ENCODE measurements at places on chromosomes 13 and 19.

DNA sequence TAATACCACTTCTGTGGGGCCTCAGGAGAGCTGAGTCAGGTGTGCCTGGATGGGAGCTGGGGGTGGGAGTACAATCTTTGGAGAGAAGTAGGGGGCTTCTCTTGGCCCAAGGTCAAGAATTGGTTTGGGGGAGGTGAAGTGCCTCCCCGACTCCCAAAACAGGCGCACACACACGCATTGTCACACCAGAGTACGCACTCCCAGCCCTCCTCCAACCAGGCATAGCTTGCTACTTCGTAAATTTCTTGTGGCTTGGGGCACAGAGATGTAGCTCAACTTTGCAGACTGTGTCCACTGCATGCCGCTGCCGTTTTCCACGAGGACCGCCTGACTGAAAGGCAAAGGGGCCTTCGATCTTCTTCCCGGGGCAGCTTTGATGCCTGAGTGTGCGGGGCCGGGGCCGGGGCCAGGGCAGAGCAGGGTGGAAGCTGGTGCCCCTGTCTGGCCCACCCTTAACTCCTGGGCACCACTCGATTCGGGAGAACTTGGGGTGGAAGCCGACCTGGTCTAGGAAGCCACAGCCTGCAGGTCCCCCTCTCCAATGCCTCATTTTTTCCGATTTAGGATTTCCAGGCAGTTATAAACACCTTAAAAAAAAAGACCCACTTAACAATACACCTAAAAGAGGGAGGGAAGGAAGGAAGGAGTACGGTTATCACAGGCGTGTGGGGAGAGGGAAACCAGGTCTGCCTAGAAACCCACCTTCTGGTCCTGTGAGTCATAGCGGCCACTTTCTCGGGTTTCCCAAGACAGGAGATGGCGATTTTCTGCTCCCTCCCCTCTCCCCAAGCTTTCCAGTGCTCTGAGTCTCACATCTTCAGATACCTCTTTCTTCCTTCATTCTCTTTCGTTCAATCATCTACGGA, 5.8 kb upstream of the TSHZ3 start:
- DNase-seq: no peak

DNA sequence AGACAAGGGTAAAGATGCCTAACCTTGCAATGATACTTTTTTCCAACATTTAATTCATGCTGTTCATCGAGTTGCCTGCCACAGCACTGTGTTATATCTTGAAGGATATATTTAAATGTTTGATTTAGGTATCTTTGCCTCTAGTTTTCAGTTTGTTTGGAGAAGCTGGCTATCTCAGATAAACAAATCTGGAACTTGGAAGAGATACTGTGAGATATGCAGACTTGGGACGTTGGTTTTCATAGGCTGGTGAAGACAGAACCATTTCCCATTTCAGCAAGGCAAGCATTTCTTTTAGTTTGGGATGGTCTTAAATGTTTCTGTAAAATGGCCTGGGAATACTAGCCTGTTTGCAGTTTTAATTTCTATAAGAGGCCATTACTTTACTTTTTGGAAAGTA, 3.3 kb downstream of the RNASEH2B start:
- DNase-seq: no peak

GRCh38 chr13:109361562-109362289, 424.7 kb downstream of the IRS2 start:
- DNase-seq: peak; percentile 56

- no peak for DNase-seq
Measured at GRCh38 chr19:12034620-12035019, 859 bp downstream of the ZNF433 start.

GRCh38 chr19:2715470-2716274, 5.5 kb downstream of the DIRAS1 start:
- DNase-seq: no peak

DNA sequence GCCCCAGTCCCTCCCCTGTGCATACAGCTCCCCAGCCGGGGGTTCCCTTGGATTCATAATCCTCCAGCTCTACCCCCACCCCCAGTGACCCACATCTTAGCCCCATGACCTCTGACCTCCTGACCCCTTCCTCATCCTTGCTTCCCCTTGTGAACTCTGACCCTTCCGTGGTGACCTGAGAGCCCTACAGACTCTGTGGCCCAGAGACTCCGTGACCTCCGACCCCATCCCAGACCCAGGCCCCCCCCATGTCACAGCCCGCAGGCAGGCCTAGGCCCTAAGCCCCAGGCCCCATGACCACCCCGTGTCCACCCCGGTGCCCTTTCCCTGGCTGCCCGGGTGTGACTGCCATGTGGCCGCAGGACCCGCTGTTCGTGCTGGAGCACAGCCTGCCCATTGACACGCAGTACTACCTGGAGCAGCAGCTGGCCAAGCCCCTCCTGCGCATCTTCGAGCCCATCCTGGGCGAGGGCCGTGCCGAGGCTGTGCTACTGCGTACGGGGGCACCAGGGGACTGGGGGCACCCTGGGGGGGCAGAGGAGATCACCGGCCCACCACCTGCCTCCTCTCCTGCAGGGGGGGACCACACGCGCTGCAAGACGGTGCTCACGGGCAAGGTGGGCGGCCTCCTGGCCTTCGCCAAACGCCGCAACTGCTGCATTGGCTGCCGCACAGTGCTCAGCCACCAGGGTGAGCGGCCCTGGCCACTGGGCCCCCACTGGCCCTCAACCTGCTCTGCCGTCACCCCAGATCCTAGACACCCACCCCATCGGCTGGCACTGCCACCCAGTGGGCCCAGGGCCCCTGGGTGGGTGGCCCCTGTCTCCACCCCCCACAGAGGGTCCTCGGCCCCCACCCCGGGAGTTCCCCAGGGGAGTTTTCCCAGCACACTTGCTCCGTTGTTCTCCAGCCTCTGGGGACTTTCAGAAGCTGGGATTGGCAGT, 2.4 kb upstream of the SPIB start:
- no peak for DNase-seq

DNA sequence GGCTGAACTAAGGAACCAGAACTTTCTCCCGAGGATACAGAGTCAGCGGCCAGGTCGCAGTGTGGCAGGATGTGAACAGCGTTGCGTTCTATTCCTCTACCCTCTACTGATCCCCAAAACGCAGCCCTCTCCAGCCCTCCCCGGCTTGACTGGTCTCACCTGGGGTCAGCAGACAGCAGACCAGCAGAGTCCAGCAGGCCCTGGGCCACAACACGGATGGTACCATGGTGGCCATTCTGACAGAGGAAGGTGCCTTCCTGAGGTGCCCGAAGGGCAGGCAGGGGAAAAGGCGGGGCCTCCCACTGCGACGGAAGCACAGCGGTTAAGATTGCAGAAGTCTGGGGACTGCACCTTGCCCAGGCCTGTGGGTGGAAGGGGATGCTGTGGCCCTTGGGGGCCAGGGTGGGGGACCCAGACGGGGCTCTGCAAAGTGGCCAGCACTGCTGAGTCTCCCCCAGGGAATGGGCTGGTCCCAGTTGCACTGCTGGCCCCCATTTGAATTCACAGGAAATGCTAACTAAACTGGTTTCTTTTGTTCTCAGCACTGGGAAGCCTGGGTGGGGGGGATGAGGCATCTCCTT, at the start of gene ICAM3:
ICAM3 (minus strand) TSS at position 245 of the 581 bp plus-strand sequence; CDS start at position 235, 10 bp downstream.
- DNase-seq: no peak

DNA sequence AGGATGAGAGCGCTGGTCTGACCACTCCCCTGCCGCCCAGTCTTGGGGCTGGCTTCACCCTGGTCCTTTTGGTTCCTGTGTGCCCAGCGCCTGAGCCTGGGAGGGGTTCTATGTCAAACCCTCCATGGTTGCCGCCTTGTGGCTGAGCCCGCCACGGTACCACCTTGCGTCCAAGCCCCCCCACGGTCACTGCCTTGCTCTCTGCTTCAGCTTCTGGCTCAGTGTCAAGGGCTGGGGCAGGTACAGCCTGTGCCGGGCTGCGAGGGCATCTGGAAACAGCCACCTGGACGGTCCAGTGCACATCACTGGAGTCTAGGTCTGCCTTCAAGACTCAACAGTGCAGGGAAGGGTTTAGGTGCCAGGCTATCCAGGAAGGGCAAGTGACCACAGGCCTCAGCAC, 14.3 kb upstream of the GALP start:
- no peak for DNase-seq

GRCh38 chr13:102763741-102764140, 9.8 kb downstream of the TEX30 start:
- no peak for DNase-seq

DNA sequence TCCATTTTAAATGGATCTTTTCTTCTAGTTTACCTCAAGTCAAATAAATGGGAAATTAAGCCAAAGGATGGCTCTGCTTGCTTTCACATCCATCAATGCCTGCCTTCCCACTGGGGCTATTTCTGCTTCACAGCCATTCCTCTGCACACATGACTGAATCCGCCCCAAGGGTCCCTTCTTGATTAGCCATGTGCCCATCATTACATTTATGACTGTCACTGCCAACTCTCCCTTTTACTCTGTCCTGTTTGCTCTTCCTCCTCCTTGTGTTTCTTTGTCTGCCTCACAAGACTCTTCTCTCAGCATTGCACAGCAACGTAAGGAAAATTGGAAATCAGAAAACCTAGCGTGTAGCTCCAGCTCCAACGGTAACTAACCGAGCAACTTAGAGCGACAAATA, 410.2 kb downstream of the TBC1D4 start:
- no peak for DNase-seq
